ENCODE measurements at places on chromosomes 2 and 18.
A peak's percentile ranks its signal among the peaks of the same experiment; 100 is the strongest.

GRCh38 chr2:238898534-238899281 lies 50.8 kb downstream of the TWIST2 start:
- DNase-seq: no peak

DNA sequence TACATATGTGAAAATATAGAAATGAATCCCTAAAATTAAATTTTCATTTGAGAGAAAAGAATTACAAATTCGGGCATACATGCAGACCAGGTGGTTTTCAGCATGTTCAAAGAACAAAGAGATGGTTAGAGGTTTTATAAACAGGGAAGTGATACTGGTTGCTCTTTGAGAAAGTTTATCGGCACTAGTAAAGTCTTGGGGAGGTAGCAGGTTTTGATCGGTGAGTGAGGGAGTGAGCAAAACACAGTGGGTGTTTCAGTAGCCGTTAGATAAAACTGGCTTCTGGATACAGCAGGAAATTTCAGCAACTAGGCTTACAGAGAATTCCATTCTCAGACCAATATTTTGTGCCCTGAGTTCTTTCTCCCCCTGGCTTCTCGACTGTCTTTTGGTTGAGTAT lies 51.1 kb downstream of the DSC3 start:
- DNase-seq: no peak

GRCh38 chr2:74183878-74184277 lies 5.2 kb upstream of the MOB1A start:
- no peak for DNase-seq

DNA sequence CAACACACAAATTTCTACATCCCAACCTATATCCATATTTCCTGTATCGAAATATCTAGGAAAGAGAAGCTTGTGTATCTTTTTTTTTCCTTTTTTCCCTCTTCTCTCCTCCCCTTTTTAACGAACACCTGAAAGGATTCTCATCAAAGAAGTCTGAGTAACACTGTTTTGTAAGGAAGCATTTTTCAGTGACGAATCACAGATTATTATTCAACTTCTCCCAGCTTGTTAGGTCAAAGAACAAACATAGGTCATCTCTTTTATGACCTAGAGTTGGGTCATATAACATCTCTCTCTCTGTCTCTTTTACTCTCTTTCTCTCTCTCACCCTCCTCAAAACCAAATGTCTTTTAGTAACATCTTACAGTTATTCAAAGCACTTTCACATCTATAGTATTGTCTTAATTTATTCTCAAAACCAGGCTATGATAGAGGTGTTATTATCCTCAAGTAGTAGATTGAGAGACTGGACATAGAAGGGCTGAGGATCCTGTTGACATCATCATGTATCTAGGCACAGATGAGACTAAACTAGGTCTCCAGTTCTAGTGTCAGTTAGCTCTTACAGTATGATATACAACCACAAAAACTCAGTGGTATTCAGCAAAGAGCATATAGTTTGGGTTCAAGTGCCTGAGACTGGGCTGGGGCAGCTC lies 80.1 kb upstream of the SPOPL start:
- peak; percentile 43 for DNase-seq

- DNase-seq: peak; percentile 50
These were observed 655 bp downstream of the RND3 start for GRCh38 chr2:150486539-150487484.

DNA sequence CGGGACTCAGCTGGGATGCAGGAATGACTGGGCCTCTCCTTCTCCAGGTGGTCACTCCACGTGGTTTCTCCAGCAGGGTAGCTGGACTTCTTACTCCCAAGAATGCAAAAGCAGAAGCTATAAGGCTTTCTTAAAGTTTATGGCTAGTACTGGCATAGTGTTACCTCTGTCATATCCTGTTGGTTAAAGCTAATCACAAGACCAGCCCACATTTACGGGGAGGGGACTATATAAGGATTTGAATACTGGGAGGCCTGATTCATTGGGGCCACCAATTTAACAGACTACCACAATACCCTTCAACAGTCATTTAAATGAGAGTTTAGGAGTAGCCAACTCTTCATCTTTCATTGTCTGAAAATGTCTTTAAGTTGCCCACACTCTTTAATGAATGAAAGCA lies 94.4 kb upstream of the TSPYL6 start:
- no peak for DNase-seq

GRCh38 chr2:96539215-96539920 lies 2.8 kb downstream of the ARID5A start:
- no peak for DNase-seq
